ENCODE measurements at places on chromosomes 3 and 15. TPM values are rescaled to one million over a fixed set of nuclear protein-coding genes. Genes with fewer than 3 reads are reported as not detected.

MEX3B gene
- total RNA-seq, result 1.3 TPM

TGM4 gene
- not detected for total RNA-seq

C2CD4B gene
- total RNA-seq, result 0.21 TPM

TERC gene
- total RNA-seq, result 382 TPM

HEMK1 gene
- 3.0 TPM for total RNA-seq

GOLGA6B gene
- not detected for total RNA-seq

SPRED1 gene
- 0.94 TPM for total RNA-seq

GOLGA6D gene
- total RNA-seq, result not detected

MME gene
- 1.7 TPM for total RNA-seq

CHRM5 gene
- not detected for total RNA-seq

MEGF11 gene
- not detected for total RNA-seq

SLC22A14 gene
- 0.10 TPM for total RNA-seq

ST3GAL6 gene
- 5.5 TPM for total RNA-seq

CLCN2 gene
- 0.63 TPM for total RNA-seq

LARP6 gene
- not detected for total RNA-seq

SEMA3B gene
- total RNA-seq, result 0.42 TPM

TRPM7 gene
- total RNA-seq, result 81.0 TPM

GRM2 gene
- total RNA-seq, result 1.6 TPM

RLBP1 gene
- not detected for total RNA-seq

CCR5 gene
- total RNA-seq, result 5.4 TPM

GOLGA8T gene
- total RNA-seq, result not detected

SLC12A8 gene
- total RNA-seq, result not detected

DMXL2 gene
- 54.9 TPM for total RNA-seq

TTLL13 gene
- total RNA-seq, result 0.31 TPM

FOXL2NB gene
- under 0.01 TPM for total RNA-seq

DOCK3 gene
- total RNA-seq, result 1.0 TPM

ZNF774 gene
- under 0.01 TPM for total RNA-seq

GPR15 gene
- total RNA-seq, result 40.1 TPM

EXD1 gene
- total RNA-seq, result not detected

TAGLN3 gene
- not detected for total RNA-seq

SAMD7 gene
- not detected for total RNA-seq

All from mononuclear cell (primary cell).